ENCODE measurements at places on chromosomes 16 and 17. TPM values are rescaled to one million over a fixed set of nuclear protein-coding genes. Genes with fewer than 3 reads are reported as not detected.
A peak's percentile ranks its signal among the peaks of the same experiment; 100 is the strongest.

DNA sequence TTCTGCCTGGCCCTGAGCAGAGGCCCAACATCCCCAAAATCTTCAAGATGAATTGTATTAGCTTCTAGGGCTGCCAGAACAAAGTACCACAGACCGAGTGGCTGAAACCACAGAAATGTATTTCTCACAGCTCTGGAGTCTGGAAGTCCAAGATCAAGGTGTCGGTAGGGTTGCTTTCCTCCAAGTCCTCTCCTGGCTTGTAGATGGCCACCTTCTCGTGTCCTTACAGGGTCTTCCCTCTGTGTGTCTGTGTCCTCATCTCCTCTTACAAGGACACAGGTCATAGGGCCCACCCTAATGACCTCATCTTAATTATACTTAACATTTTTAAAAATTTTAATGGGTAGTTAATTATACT lies 215.7 kb downstream of the NTN1 start:
- peaks cover 1% of the 10 kb centered on the region for H3K36me3 ChIP-seq
- peaks cover 2% of the 10 kb centered on the region for H3K27me3 ChIP-seq
- peaks cover 7% of the 10 kb centered on the region for H3K4me1 ChIP-seq

DNA sequence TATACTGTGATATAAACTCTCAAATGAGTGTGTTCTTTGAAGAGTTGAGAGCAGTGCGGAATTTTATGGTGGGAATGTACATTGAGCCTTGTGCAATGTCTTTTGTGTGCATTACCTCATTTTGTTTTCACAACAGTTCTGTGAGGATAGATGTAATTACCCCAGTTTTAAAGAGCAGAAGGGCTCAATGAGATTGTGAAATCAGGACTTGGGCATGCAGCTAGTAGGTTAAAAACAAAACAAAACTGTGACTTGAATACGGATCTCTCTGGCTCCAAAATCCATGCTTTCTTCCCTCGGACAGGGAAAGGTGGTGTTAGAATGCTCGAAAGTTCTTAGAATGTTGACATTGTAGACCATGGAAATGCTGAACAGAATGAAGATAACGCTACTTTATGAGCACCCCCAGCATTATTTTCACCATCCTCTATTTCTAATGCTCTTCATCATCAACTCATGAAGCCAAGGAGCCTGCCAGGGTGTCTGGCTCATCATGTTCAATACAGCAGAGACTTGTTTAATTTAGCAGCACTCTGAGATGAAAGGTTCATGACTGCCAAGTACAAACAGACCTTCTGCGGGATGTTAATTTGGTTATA lies 17.1 kb downstream of the MRTFB start:
- H3K4me3 ChIP-seq = no peak overlapping the region
- H3K27me3 ChIP-seq = no peaks in the 10 kb centered on the region
- H3K36me3 ChIP-seq = peaks cover 7% of the 10 kb centered on the region

The SECTM1 gene
- 0.86 TPM for total RNA-seq

The ABCC12 gene
- total RNA-seq = not detected

DNA sequence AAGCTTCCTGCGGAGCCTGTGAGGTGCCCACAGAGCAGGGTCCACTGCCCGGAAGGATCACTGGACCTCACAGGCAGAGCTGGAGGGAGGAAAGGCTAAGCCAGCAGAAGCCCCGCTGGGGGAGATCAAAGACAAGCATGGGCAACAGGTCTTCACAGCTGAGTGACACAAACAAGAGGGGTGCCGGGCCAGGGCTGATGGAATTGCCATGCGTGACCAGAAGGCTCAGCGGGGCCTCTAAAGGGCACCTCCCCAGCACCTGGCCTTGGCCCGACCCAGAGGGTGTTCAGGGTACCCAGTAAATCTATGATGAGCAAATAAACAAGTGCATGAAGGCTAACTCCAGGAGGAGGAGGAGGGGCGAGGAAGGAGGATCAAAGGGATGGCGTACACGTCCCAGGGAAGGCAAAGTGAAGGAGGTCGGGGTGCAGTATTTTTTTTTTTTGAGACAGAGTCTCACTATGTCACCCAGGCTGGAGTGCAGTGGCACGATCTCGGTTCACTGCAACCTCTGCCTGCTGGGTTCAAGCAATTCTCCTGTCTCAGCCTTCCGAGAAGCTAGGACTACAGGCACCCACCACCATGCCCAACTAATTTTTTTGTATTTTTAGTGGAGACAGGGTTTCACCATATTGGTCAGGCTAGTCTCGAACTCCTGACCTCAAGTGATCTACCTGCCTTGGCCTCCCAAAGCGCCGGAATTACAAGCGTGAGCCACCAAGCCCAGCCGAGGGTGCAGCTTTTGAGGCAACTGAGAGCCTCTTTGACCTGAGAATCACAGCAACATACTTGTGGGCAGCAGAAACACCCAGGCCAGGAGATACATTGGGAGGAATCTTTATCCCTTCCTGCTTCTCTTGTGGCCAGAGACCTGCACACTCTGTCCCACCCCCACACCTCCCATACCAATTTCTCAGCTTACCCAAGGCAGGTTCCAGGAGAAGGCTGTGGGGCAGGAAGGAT lies 16.1 kb upstream of the EXOC7 start:
- no peaks in the 10 kb centered on the region for H3K36me3 ChIP-seq
- no peak for DNase-seq
- H3K27ac ChIP-seq = no peak overlapping the region
- peaks cover 15% of the 10 kb centered on the region for H3K4me1 ChIP-seq
- H3K27me3 ChIP-seq = no peaks in the 10 kb centered on the region
- no peak overlapping the region for H3K4me3 ChIP-seq

GRCh38 chr16:67883872-67884261 lies 818 bp upstream of the NRN1L start:
- H3K36me3 ChIP-seq = peaks cover 12% of the 10 kb centered on the region
- no peak overlapping the region for H3K27ac ChIP-seq
- no peaks in the 10 kb centered on the region for H3K27me3 ChIP-seq
- no peak overlapping the region for H3K4me3 ChIP-seq
- peaks cover 3% of the 10 kb centered on the region for H3K4me1 ChIP-seq
- peak; percentile 84 for DNase-seq

DNA sequence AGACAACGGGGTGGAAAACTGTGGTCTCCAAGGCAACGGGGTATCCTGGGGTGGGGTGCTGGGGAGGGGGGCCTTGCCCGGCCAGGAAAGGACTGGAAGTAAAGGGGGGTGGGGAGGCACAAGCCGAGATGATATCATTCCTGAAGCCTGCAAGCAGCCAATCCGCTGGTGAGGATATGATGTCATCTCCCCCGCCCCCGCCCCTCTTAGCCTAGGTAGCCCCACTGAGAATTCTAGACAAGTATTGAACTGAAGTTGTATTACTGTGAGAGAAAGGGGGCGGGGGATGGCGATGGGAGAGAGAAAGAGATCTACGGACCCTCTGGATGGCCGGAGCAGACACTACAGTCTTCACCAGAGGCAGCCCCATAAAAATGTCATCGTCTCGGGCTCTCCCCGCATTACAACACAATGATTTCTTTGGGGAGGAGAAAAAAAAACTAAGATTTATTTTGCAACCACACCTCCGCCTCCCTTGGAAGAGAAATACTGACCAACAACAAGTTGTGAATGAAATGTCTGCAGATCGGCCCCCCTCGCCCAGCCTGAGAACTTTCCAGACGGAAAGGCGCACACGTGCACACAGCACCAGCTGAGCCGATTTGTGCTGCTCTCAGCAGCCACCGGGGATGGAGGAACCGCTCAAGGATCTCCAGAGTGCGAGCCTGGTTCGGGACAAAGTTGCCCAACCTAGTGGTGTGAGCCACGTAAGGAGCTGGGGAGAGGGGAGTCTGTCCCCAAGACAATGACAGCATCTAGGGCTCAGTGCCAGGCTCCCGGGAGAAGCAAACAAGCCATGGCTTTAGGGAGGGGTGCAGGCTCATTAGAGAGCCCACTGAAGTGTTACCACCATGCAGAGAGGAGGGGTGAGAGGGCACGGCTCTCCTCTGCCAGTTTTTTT lies 222.1 kb downstream of the SOX9 start:
- no peak overlapping the region for H3K27ac ChIP-seq
- no peaks in the 10 kb centered on the region for H3K4me1 ChIP-seq
- H3K36me3 ChIP-seq = no peaks in the 10 kb centered on the region
- H3K27me3 ChIP-seq = no peaks in the 10 kb centered on the region
- no peak overlapping the region for H3K4me3 ChIP-seq
- DNase-seq = no peak

- no peak for DNase-seq
- H3K27me3 ChIP-seq = no peaks in the 10 kb centered on the region
- no peak overlapping the region for H3K4me3 ChIP-seq
- peaks cover 25% of the 10 kb centered on the region for H3K4me1 ChIP-seq
- H3K27ac ChIP-seq = no peak overlapping the region
- peaks cover 13% of the 10 kb centered on the region for H3K36me3 ChIP-seq
Measured at GRCh38 chr16:83060-83603, 5.1 kb downstream of the MPG start.

DNA sequence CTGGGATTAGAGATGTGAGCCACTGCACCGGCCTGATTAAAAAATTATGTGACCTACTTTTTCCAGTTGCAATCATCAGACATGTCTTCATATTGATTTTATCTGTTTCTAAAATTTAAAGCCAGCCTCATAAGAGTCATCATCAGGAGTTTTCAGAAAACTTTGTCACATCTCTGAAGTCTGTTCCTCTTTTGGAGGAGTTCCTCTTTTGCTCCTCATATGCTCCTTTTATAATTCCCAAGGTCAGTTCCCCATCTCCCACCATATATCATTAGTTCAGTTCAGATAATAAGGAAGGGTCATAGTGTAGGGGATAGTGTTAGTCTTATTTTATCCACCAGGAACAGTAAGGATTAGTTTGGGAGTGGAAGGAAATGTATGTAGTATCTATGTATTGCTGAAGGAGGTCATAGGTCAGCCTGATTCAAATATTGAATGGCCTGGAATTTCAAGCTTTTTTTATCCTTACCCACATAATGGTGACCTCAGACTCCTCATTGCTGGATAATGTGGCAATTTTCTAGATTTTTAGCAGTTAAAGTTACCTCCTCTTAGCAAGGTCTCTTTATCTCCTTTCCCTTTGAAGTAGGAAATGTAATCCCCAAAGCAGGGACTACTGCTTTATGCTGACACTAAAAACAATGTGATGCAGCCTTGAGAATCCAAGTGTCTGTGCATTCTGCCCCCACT lies 13.8 kb upstream of the DUSP14 start:
- H3K36me3 ChIP-seq = peaks cover 34% of the 10 kb centered on the region
- H3K4me1 ChIP-seq = no peaks in the 10 kb centered on the region
- no peak overlapping the region for H3K27ac ChIP-seq
- H3K4me3 ChIP-seq = no peak overlapping the region
- H3K27me3 ChIP-seq = no peaks in the 10 kb centered on the region

The ALOX15B gene
- total RNA-seq = not detected

DNA sequence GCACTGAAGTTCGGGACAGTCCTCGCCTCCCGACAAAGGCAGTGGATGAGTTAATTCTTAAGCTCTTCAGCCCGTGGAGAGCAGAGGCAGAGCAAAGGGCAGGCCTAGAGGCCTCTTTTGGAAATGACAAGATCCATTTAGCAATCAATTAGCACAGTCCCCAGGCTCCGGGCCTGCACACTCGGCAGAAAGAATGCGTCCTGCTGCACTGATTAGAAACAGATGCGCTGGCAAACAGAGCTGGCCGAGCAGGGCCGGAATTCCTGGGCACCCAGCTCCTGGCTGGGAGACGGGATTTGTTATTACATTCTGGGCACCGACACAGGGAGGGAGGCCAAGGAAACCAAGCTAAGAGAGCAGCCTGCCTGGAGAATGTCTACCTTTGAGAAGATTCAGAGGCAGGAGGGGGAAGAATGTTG lies 162.9 kb downstream of the COPRS start:
- H3K27ac ChIP-seq = no peak overlapping the region
- H3K36me3 ChIP-seq = no peaks in the 10 kb centered on the region
- H3K4me1 ChIP-seq = no peaks in the 10 kb centered on the region
- peaks cover 14% of the 10 kb centered on the region for H3K27me3 ChIP-seq

GRCh38 chr16:12176051-12176450 lies 199.5 kb downstream of the SNX29 start:
- no peaks in the 10 kb centered on the region for H3K36me3 ChIP-seq
- no peak for DNase-seq
- H3K27me3 ChIP-seq = no peaks in the 10 kb centered on the region

DNA sequence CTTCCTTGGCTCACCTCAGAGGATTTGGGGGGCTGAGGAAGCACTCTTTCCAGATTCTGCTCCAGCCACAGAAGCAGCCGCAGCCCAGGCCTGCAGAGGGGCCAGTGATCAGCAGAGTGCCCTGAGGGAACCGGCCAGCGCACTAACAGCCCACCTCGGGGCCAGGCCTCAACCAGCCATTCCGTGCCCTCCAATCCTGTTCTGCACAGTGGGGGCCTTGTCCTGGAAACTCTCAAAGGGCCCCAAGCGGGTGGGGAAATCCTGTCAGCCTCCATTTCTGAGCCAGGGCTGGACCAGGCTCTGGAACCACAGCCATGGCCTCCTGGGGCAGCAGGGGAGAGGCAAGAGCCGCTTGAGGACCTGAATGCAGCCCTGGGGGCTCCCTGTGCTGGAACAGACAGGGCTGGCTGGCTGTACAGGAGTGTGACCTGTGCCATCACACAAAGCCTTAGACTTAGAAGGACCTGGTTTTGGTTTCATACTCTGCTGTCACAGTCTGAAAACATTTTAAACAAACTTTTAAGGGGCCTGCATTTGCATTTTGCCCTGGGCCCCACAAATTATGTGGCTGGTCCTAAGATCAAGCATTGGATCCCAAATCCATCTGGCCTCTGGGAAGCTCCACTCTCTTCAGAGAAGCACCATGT lies 10.0 kb downstream of the CNGB1 start:
- H3K27ac ChIP-seq = no peak overlapping the region
- no peak overlapping the region for H3K4me3 ChIP-seq
- no peaks in the 10 kb centered on the region for H3K27me3 ChIP-seq
- no peak for DNase-seq
- no peaks in the 10 kb centered on the region for H3K36me3 ChIP-seq
- no peaks in the 10 kb centered on the region for H3K4me1 ChIP-seq

DNA sequence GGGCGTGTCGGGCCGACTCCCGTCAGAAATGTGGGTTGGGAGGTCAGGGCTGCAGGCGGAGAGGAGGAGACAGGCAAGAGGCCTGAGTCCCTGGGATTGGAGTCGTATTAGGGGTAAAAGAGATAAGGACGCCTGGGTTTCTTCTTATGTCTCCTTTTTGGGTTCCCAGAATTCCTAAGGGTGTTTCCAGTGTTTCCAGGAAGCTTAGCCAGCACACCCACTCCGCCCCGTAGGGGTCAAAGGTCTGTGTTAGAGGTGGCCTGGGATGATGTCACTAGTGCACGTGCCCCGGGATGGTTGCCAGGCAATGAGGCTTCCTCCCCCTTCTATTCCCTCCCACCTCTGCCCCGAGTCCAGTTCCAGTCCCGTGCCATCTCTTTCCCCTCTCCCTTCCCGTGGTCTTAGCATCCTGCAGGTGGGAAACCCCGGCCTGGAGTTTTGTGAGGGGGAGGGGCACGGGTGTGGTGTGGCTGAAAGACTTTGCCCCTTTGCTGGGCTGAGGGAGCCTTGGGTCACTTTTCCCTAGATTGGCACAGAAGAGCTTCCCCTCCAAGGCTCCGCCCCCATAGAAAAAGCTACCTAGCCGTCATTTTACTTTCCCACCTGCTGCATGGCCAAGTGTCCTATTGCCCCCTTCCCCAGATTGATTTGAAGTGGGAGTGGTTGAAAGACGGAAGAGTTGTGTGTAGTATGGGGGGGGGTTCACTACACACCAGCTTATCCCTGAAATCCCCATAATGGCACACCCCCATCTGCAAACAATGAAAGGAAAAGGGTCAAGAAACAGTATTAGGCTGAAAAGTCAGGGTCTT lies 2.8 kb downstream of the KDM6B start:
- H3K4me3 ChIP-seq = peak overlapping the region; percentile 88
- peak; percentile 59 for DNase-seq
- no peaks in the 10 kb centered on the region for H3K36me3 ChIP-seq
- peaks cover 13% of the 10 kb centered on the region for H3K27me3 ChIP-seq

Measured in activated naive CD8-positive, alpha-beta T cell treated with anti-CD3 and anti-CD28 coated beads, Interleukin-2, amount 10 ng/mL, durations not matched to agents 7 days and 5 days (primary cell).